ENCODE measurements at places on chromosomes 4 and X.

DNA sequence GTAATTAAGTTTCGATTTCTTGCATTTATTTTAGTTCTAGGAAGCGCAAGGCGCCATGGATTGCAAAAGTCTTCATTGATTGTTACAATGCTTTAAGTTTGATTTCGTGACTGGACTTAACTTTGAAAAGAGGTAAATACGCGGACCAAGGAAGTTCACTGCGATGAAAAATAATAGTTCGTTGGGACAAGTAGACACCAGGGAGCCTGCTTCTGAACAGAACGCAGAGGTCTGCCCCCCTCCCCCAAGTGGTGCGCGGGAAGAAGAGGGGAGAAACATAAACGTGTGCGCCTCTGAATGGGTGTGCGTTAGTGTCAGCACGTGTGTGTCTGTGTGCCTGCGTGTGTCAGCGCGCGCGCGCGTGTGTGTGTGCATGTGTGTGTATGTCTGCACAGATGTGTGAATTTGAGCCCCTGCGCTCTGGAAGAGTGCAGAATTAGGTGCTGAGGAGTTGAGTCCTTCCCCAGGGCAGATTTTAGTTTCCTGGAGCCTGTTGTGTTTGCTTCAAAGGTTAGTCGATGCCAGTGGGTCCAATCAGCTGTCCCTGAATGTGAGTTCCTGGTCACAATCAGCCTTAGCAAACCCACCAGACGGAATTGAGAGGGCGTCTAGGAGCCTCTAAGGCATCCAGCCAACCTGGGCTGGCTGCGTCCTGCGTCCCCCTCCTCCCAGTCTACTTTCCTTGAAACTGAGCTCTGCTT, 5.8 kb upstream of the POU4F2 start:
- no peak for DNase-seq

GRCh38 chrX:150159537-150159936, 203.6 kb upstream of the MAMLD1 start:
- no peak for DNase-seq

DNA sequence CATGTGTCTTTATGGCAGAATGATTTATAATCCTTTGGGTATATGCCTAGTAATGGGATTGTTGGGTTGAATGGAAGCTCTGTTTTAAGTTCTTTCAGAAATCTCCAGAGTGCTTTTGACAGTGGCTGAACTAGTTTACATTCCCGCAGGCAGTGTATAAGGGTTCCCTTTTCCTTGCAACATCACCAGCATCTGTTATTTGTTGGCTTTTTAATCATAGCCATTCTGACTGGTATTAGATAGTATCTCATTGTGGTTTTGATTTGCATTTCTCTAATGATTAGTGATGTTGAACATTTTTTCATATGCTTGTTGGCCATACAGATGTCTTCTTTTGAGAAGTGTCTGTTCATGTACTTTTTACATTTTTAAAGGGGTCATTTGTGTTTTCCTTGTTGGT, 129.8 kb downstream of the TBCK start:
- no peak for DNase-seq

DNA sequence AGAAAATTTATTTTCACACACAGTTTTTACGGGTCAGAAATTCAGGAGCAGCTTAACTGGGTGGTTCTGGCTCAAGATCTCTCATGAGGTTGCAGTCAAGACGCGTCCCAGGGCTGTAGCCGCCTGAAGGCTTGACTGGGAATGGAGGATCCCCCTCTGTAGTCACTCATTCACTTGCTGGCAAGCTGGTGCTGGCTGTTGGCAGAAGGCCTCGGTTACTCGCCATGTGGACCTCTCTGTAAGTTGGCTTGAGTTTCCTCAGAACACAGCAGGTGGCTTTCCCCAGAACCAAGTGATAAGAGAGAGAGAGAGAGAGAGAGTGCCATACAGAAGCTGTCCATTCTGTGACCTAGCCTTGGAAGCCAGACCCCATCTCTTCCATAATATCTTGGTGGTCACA, 132.8 kb downstream of the DCLK2 start:
- no peak for DNase-seq

DNA sequence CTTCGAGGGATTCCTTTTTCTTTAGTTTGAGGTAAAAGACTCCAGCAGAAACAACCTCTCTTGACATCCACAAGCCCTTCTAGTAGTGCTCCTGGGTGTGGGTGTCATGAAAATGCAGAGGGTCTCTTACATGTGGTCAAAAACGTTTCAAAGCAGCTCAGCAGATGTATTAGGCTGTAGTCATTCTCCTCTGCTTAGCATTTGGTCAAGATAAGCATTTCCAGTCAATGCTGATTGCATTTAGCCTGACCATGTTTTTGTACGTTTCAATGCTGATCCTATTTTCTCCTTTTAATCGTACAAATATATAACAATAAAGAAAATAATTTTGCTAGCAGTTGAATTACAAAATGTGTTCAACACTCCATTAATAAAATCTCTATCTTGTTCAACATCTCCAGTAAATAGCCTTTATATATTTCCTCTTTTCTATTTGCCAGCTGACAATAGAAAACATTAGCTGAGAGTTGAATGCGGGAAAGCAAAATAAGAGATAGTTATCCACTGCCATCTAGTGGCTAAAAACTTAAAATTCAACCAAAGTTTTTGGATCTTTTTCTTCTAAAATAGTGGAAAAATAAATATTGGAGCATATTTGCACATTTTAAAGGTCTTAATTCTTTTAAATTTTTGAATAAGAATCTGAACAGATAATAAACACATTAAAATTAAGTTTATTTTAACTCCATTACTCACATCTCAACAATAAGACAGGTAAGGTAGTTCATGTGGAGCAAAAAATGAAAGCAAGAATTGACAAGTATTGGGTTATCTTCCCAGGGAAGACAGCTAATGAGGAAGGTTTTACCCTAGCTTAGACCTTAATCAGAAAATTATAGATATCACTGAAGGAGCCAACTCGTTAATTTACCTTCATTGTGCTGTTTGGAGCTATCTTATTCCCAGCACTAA, 15.2 kb upstream of the PACRGL start:
- no peak for DNase-seq

DNA sequence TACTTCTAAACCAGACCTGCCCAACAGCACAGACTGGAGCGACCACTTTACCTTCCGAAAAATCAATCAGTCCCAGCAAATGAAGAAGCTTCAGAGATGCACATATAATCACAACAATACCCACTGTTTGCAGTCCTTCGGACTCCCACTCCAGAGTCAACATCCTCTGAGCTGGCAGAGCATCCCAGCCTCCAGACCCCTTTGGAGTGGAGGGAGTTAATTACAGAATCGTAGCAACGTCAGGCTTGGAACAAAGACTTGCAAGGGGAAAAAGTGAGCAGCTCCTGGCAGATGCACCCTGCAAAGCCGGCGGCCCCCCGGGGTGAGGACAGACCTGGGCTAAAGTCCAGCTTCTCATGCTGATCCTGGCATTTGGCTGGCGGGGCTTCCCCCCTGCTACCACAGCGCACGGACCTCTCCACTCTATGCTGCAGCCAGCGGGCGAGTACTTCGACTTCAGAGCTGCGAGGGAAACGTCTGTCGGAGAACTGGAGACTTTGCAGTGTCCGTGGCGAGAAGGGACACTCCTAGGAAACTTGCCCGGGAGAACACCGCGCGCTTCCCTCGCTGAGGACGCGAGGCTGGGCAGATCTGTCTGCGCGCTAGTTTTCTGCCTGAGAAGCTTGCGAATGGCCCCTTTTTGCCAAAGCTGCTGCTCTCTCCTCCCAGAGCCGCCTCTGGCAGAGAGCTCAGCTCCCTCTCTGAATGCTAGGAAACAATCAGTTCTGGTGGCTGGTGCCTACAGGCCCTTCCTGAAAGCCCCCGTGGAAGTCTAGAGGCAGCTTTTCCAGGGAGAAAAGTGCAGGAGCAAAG, 283.7 kb downstream of the PACRGL start:
- no peak for DNase-seq

DNA sequence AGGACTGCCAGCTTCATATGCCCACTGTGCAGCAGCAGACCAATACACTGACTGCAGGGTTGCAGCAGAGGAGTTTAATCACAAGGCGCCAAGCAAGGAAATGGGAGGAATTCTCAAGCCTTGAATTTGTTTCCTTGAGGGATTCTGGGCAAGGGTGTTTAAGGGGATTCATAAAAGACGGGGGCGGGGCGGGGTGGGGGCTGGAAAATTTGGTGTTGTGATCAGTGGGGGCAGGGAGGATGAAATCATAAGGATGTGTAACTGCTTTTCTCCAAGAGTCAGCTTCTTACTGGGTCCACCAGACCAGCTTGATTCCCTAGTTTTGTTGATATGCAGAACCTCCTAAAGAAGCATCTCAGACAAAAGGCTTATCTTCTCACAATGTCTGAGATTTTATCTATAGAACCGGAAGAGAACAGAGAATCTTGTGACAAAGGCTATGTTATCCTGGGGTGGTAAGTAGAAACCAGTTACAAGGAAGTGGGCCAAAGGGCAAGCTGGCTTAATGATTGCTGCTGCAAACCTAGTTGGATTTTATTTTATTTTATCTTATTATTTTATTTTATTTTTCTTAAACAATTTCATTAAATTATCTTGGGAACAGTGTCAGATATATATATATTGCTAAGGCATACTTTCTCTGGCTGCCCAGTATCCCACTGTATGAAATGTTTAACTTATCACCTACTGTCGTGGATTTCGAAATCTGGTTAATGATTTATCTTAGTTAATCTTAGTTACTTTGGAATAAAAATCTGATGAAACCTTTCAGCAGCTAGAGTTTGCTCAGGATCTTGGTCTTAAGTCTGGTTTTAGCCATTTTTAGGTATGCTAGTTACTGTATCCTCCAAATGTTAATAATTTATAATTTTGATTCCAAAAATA, 276.4 kb downstream of the RPA4 start:
- DNase-seq, result no peak

- no peak for DNase-seq
Observed at GRCh38 chr4:3285558-3286334, 7.1 kb upstream of the RGS12 start.

- no peak for DNase-seq
Observed at GRCh38 chr4:149912000-149912399, 96.4 kb upstream of the IQCM start.

DNA sequence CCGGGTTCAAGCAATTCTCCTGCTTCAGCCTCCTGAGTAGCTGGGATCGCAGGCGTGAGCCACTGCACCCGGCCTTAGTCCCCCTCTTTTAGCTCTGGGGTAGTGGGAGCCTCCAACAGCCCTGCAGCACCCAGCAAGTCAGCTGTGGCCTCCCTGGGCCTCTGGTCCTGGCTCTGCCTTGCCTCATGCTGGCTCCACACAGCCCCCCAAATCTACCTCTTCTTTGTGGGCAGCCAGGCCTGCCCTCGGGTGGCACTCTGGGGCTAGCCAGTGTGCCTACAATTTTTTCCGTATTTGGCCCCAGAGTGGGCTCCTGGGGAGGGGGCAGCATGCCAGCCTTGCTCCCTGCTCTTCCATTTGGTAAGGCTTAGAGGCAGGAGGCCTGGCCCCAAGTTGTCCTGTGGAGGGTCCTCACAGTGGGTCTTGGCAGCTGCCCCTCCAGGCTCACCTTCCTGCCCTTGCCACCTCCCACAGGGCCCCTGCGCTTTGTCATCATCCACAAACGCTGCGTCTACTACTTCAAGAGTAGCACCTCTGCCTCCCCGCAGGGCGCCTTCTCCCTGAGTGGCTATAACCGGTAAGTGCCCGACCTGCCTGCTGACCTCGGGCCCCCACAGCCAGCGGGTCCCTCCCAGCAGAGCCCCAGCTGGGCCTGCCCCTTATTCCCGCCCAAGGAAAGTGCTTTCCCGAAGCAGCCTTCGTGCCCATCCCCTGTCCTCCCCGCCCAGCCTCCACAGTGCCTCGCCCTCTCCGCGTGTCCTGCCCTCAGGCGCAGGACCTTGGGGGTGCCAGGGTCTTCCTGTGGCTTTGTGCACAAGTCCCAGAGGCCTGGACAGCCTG, 21.0 kb upstream of the ADD1 start:
- no peak for DNase-seq

GRCh38 chrX:1493412-1493811, 40.7 kb upstream of the ASMTL start:
- no peak for DNase-seq

DNA sequence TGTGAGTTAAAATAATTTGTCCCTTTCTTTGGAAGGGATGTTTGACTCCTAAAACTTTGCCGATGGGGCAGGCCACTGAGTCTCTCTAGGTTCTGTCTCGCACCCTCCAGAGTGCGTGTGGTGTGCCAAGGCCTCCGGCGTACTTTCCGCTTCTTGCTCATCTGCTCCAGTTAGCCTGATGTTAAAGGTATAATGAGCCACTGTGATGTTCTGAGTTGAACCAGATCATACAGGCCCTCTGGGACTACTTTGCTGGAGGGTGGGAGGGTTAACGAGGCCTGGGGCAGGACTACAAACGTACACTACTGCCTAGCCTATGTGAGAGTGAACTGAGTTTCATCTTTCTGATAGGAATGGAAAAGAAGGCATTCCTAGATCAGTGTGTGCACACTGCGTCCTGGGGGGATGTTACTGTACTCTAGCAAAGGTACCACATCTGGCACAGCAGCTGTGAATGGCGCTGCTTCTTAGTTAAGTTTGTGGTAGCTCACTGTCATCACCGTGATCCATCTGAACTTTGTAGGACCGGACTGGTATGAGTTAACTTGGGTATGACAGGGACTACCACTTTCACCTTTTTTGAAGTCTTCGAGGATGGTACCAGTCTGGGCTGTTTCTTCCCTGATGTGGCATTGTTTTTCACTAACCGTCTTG, 60.2 kb downstream of the RGS12 start:
- DNase-seq, result no peak

GRCh38 chr4:142435599-142436235, 410.4 kb downstream of the INPP4B start:
- DNase-seq, result no peak

GRCh38 chr4:9835430-9835829, 54.0 kb downstream of the DRD5 start:
- DNase-seq, result no peak

DNA sequence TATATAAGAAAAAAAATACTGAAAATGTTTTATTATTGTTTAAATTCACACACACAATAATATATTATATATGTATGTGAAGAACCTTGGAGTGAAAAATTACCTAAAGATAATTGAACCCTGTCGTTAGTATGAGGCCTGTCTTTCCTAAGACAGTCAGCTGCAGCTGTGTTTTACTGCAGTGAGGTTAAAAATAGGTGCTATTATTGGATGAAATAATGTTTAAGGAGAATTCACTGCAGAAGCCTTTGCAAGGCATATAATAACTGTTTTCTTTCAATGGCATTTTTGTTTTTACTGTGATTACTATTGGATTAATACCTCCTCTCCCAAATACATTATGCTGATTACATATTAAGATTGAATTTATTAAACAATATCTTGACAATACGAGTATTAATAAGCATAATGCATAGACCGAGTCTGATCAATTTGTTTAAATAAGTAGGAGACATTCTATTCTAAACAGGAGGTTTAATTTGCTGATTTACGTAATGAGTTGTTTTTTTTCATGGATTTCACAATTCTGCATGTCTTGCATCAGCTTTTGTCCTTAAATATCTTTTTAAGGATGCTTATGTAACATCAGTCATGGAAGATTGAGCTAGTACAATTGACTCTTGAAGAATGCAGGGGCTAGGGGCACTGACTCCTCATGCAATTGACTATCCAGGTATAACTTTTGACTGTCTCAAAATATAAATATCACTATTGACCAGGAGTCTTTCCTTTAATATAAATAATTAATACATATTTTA, 1181.1 kb upstream of the PCDH7 start:
- no peak for DNase-seq

GRCh38 chrX:16445166-16445752, 204.7 kb upstream of the S100G start:
- DNase-seq, result peak; percentile 2

- DNase-seq, result no peak
Observed at GRCh38 chr4:95821867-95822266, 18.0 kb upstream of the PDHA2 start.

All from stimulated activated CD4-positive, alpha-beta T cell treated with anti-CD3 and anti-CD28 coated beads, Interleukin-12 subunit alpha, Interleukin-12 subunit beta, amount 100 ng/mL, for 24 hours (primary cell).